BJ (cell line): ENCODE measurements at places on chromosomes 3 and 15.

DNA sequence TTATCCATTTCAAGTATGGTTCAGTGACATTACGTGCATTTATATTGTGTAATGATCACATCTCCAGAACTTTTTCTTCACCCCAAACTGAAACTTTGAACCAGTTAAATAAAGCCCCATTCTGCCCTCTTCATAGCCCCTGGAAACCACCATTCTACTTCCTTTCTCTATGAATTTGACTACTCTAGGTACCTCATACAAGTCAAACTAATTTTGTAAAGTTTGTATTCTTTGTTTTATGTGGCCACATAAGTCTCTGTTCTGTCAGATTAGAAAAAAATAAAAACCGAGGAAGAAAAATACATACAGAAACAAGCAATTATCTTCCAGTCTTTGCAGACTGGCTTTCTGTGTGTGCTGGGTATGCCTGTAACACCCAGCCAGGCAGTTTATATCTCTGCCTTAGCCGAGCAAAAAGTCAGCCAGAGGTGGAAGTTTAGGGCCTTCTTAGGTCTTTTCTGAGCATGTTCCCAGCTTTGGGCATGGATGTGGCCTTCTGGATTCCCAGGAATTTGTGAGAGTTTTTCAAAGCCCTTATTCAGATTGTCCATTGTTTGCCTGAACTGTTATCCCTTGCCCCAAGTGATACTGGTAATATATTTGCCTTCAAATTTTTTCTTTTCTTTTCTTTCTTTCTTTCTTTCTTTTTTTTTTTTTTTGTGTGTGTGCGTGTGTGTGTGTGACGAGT, 6.0 kb upstream of the GRAMD1C start:
- DNase-seq: no peak

GRCh38 chr15:70254311-70254869, 156.7 kb upstream of the TLE3 start:
- DNase-seq: no peak

DNA sequence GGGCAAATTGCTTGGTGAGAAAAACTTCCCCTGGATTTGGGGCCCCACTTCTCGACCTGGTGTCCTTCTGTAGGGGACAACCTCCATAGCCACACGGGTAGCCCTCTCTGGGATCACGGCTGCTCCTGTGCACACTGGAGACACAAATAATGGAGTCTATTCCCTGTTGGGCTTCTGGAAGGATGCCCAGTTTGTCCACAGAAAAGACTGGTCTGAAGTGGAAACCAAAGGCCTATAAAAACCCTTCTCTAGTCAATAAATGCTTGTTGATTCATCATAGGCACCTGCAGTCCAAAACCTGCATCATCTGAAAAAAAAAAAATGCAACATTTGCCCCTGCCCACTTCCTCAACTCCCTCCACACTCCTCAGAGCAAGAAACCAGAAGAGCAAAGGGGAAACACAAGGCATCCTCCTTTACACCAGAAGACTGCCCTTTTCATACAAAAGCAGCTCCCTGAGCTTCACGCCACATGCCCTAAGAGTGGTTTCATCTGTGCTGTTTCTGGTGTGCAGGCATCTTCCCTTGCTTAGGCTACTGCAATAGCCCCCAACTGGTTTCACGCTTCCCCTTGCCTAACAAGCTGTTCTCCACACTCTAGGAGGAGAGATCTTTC, 36.3 kb downstream of the SRGAP3 start:
- no peak for DNase-seq

DNA sequence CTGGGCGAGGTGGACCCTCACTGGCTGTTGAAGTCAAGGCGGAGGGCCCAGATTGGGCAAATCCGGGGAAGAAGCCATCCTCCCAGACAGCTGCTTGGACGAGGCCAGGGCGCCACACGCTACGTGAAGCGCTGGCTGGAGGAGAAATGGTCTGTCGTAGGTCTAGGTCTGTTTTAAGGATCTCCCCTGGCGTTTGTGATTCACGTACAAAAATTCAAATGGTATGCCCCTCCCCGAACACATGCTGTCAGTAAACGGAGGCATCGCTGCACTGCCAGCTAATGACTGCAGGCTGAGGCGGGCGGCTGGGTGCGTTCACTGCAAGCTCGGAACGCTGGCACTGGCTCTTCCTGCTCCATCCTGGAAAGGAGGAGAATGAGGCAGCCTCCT, 69.9 kb downstream of the EPHB3 start:
- DNase-seq: no peak

- no peak for DNase-seq
Observed at GRCh38 chr15:91769894-91770293, 83.6 kb upstream of the SLCO3A1 start.

DNA sequence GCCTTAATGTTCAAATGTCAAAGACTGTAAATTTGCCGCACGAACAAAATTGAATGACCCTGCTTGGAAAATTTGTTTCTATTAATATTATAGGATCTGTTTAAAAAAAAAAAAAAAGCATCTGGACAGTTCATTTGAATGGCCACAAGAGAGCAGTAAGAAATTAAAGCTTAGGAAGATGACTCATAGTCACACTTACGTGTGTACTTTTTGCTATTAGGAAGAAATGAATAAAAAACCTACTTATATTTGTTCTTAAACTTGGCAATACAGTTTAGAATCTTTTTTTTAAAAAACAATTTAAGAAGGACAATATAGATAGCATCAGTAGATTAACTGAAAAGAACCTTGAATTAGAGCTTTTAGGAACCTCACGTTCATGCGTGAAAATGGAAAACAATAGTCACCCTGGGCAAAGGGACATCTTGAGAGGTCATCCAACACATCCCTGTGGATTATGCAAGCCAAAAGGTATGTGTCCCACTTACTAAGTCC, 621.8 kb downstream of the MECOM start:
- DNase-seq: peak; percentile 28

DNA sequence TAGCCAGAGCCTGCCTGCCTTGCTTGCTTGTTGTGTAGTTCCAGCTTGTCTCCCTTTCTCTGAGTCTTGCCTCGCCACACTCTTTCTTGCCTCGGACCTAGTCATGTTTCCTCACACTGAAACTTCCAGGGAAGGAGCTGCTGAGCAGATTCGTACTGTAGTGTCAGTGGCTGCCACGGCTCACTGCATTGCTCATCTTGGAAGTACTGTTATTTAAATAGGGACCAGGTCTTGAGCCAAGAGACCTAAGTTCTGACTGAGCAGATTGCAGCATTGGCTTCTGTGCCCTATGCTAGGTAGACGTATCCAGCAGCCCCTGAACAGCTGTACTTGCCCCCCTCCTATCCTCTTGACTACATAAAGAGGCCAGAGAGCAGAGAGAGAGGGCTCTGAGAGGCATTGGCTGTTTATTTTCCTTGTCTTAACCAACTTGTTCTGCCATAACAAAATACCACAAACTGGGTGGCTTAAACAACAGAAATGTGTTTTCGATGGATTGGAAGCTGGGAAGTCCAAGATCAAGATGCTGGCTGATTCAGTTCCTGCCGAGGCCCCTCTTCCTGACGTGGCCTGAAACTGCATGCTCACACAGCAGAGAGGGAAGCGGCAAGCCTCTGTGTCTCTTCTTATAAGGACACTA, 5.8 kb upstream of the RARRES1 start:
- DNase-seq: no peak

DNA sequence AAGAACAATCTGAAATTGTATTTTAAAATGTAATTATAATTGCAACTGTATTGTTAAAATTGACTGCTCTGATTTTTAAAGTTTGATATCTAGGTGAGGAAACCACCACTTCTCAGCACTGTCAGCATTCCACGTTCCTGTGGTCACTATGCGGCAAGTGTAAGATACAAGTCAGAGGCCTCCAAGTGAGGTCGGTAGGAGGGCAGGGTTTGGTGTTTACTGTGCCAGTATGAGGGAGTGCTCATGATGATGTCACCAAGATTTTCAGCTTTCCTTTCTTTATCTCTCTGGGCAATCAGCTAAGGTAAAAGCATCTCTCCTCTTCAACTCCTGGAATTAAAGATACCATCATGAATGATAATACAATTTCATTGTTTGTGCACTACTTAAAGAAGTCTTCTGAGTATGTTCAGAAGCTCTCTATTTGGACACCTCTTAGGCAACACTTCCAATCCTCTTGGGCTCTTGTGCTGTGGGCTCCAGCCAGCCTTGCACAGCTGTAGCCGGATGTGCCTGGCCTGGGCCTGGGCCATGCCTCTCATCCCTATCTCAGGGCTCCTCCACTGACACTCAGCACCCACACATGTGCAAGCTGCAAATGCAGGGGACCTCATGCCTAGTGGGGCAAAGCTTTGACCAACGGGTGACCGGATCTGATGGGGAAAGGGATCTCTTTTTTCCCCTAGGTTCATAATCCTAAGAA, 42.9 kb downstream of the CCR3 start:
- DNase-seq: no peak

- no peak for DNase-seq
Observed at GRCh38 chr3:45496555-45496954, 98.0 kb upstream of the LIMD1 start.

- DNase-seq: no peak
Observed at GRCh38 chr15:70466895-70467529, 296.3 kb downstream of the UACA start.

- no peak for DNase-seq
Observed at GRCh38 chr15:64029110-64029509, 17.2 kb downstream of the DAPK2 start.

DNA sequence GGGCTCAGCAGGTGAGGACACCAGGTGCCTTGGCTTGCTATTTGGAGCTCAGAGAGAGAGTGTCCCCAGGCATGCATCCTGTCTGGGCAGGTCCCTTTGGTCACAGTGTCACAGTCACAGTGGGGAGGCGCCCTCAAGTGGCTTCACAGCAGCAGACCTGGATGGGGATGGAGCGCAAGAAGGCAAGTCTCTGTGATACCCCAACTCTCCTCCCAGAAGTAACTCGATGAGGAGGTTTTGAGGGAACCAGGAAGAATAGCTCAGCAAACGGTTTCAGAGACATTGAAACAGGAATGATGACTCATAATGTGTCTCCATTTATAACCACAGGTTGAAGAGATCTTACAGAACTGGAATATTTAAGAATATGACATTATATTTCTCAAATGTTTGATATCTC, 66.5 kb upstream of the SH3GL3 start:
- DNase-seq: no peak

DNA sequence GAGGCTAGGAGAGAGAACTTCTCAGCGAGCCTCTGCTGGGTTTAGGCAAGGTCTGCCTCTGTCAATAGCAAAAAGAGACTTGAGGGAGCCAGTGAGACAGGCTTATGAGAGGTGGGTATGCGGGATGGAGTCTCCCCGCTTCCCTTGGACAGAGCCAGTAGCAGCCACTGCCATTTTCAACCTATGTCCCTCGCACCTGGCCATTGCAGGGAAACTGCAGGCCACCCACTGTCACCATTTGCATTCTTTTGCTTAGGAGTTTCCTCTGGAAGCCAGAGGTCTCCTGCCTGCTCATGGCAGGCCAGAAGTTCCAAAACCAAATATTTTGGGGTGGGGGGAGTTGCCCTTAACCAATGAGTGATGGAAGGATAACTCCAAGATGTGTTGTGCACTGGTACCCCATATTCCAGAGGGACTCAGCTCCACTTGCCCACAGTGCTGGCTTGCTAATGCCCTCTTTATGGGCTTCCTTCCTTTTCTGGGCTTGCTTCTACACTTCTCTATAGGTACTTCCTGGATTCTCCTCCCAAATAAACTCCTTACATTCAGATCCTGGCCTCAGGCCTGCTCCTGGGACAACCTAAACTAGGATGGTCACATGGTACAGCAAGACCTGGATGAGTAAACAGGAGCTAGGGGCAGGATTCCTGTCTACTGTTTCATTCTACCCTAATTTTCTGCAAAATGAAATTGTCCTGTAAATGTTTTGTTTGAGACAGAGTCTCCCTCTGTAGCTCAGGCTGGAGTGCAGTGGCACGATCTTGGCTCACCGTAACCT, 108.9 kb upstream of the PROK2 start:
- no peak for DNase-seq

GRCh38 chr3:183486472-183486871, 58.1 kb upstream of the MCF2L2 start:
- no peak for DNase-seq
